Stimulated activated CD8-positive, alpha-beta memory T cell treated with anti-CD3 and anti-CD28 coated beads, Interleukin-4, amount 100 ng/mL, for 1 hour (primary cell): ENCODE measurements at places on chromosomes 16 and 17.

- no peak for DNase-seq
Observed at GRCh38 chr17:82970067-82970466, 109.3 kb upstream of the METRNL start.

DNA sequence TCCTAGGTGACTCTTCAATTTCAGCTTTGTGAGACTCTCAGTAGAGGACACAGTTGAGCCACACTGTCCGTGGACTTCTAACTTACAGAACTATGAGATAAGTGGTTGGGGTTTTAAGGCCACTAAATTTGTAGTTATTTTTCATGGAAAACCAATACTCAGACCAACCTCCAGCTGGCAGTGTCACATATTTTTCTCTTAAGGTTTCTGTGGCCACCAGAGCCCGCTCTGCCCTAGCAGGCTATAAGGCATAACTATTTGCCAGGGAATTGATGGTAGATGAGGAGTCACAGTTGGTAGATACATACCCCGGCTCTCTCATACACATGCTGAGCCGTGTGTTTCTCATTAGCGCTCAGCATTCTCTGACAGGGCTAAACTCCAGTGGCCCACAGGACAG lies 336.8 kb upstream of the MON1B start:
- no peak for DNase-seq

GRCh38 chr16:12788758-12789157 lies 14.9 kb downstream of the CPPED1 start:
- no peak for DNase-seq

- no peak for DNase-seq
Observed at GRCh38 chr16:64370112-64370511, 751.8 kb downstream of the CDH11 start.

DNA sequence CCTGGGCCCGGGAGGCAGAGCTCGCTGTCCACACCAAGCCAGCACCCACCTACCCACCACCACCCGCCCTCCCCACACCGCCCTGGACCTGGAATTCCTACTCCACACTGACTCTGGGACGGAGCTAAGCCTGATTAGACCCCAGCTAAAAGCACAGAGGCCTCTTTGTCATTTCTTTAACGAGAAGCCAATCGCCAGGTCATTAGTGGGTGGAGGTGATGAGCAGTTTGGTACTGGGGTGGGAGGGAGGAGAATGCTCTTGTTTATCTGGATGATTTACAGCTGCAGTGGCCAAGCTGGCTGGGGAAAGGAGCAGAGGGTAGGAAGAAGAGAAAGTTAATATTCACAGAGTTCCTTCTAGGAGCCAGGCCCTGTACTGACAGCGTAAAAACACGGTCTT lies 6.0 kb upstream of the BHLHA9 start:
- DNase-seq = no peak

DNA sequence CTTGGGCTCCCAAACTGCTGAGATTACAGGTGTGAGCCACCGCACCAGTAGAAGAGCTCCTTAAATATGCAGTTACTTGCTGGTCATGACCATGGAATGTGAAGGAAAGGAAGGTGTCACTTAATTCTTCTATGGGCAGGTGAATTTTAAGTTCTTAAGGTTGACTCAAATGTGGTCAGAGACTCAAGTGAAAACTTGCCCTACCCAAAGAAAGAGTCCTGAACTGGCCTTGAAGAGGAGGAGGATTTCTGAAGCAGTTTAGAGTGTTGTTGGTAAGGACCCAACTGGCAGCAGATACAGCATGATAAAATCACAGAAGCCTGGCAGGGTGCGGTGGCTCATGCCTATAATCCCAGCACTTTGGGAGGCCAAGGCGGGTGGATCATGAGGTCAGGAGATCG lies 29.4 kb downstream of the CHD9 start:
- DNase-seq = no peak

DNA sequence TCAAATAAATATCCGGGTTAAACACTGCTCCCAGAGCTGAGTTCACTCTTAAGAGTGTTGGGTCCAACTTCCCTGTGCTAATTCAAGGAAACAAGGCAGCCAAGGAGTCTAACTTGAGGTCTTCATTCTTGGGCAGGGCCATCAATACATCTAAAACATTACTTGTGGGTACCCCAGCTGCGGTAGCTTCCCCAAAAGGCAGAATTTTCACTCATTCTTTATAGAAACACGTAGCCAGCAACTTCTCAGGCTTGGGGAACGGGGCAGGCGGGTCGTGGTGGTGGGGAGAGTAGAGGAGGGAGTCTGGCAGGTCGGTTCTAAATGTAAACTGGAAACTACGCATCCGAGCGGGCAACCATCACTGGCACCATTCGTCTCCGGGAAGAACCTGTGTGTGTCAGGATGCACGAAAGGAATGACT lies 666 bp upstream of the METTL9 start:
- no peak for DNase-seq

- DNase-seq = no peak
Observed at GRCh38 chr17:44928950-44929720, 13.8 kb upstream of the GFAP start.

- peak; percentile 71 for DNase-seq
Observed at GRCh38 chr16:89507834-89508590, at the start of gene SPG7. Gene SPG7, plus strand, starts transcription at chr16:89508403. Its CDS starts 15 bp downstream, at chr16:89508418.

GRCh38 chr16:89023151-89023551 lies 46.1 kb upstream of the CBFA2T3 start:
- no peak for DNase-seq

GRCh38 chr17:69620363-69620762 lies 205.9 kb downstream of the MAP2K6 start:
- DNase-seq = no peak

GRCh38 chr17:1939981-1940809 lies 84.9 kb downstream of the RTN4RL1 start:
- DNase-seq = no peak

- DNase-seq = no peak
Observed at GRCh38 chr16:81473558-81473957, 28.9 kb downstream of the CMIP start.

DNA sequence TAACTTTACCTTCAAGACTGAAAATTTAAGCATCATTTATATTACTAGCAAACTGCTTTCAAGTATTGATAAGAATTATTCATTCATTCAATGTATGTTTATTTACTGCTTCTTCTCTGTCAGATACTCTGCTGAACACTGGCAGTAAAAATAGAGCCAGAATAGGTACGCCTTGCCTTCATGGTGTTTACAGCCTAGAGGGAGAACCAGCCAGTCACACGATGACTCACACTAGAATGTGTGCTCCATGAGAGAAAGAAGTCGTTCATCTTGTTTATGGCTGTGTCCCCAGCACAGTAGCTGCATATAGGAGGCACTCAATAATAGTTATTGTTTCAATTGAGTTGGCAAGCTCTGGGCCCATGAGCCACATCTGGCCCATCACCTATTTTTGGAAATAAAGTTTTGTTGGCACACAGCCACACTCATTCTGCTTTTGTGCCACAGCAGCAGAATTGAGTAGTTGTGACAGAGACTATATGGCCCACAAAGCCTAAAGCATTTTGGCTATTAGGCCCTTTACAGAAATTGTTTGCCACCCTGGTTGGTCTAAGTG lies 84.2 kb downstream of the TMC6 start:
- no peak for DNase-seq

GRCh38 chr16:19840524-19841110 lies 44.0 kb downstream of the GPRC5B start:
- no peak for DNase-seq

DNA sequence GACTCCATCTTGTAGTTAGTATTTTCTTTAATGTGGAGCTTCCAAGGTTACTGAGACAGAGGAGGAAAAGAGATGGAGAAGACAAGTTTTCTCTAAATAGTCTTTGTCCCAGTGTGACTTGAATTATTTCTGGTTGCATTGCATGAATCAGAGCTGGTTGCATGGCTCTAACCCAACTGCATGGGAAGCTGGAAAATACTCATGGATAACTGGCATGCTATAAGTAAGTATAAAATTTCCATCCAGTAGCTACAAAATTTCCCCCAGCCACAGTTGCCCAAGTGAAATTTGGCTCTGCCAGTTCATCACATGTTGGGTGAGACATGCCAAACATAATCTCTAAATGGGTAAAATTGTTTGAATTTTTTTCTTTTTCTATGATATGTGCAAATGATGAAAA lies 1161.5 kb downstream of the CDH11 start:
- DNase-seq = no peak

DNA sequence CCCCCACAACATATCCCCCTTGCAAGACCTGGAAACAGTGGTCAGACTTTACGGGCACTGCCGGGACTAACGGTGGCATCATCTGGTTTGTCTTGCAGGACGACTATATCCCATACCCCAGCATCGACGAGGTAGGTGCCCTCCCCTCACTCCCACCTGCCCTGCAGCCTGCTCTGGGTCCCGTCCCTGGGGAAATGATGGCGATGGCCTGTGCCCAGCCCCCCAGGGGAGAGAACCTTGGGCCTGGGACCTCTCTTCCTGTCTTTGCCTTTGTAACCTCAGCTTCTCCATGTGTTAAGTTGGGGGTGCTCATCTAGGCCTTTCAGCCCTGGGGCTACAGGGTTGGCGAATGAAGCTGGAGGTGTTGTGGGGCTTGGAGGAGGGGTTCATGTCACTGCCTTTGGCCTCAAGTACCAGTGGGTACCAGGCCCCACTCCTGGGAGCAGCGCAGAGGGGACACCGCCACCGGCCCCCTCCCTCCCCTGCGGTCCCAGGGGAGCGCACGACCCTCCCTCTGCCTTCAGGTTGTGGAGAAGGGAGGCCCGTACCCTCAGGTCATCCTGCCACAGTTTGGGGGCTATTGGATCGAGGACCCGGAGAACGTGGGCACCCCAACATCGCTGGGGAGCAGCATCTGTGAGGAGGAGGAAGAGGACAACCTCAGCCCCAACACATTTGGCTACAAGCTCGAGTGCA lies 99.9 kb downstream of the OR1D5 start:
- DNase-seq = no peak

DNA sequence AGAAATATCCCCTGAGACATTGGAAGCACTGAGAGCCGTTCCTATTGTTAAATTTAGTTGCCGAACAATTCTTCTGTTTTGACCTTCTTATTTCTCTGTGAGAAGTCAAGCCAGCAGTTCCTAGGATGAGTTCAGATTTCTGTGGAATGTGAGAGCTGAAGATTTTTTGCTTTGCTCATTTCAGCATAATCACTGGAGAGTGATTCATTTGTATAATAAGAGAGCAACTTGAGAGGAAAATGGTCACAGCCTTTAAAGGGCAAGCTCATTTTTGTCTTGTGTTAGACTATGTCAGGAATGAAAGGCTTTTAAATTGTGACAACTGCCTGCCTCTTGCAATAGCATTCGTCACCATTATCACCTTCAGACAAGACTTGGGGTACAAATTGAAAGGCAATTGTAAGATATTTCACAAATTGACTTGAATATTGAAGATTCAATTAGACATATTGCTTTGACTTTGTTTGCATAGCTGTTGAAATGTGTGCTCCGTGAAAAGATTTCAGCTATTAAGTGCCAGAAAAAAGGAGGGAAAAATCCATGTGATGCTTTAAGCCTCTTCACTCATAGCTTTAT lies 900.0 kb upstream of the GOT2 start:
- no peak for DNase-seq

DNA sequence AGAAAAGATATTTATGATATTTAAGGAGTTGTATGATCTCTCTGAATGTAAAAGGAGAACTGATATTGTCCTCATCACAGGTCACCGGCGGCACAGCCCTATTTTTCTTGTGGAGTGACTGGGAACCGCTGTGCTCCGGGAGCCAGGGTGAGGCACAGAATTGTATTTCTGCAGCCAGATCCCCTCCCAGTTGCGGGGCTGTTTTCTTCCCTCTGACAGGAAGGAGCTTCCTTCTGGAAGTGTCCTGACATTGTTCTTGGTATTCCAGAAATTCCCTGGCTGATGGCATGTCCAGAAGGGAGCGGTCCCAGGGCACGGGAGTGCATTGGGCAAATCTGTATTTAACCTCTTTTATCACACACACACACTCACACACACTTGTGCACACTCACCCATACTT lies 268.6 kb upstream of the FOXF1 start:
- no peak for DNase-seq

DNA sequence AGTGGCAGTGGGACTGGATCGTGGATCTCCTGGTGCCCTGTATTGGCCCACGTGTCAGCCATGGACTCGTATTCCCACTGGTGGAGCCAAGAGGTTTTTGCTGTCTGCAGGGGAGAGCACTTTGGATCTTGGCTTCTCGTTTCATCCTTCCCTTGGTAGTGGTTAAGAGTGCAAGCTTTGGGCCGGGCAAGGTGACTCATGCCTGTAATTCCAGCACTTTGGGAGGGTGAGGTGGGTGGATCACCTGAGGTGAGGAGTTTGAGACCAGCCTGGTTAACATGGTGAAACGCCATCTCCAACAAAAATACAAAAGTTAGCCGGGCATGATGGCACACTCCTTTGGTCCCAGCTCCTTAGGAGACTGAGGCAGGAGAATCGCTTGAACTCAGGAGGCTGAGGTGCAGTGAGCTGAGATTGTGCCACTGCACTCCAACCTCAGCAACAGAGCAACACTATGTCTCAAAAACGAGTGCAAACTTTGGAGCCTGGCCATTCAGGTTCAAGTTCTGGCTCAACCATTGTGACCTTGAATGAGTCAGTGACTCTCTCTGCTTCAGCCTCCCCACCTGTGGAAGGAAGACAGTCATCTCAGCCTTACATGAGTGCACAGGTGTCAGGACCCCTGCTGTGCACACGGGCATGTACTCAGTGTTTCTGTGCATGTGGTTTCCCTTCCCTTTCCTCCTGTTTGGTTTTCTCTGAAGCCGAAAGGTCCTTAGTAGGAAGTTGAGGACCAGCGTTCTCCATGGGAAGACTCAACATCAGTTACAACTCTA lies 57.4 kb downstream of the PLCG2 start:
- no peak for DNase-seq
